ENCODE measurements at places on chromosomes 1 and 21.

GRCh38 chr1:116994411-116994810, 7.1 kb upstream of the CD101 start:
- no peak for DNase-seq

GRCh38 chr1:95916616-95917015, 682.6 kb downstream of the RWDD3 start:
- DNase-seq, result no peak

DNA sequence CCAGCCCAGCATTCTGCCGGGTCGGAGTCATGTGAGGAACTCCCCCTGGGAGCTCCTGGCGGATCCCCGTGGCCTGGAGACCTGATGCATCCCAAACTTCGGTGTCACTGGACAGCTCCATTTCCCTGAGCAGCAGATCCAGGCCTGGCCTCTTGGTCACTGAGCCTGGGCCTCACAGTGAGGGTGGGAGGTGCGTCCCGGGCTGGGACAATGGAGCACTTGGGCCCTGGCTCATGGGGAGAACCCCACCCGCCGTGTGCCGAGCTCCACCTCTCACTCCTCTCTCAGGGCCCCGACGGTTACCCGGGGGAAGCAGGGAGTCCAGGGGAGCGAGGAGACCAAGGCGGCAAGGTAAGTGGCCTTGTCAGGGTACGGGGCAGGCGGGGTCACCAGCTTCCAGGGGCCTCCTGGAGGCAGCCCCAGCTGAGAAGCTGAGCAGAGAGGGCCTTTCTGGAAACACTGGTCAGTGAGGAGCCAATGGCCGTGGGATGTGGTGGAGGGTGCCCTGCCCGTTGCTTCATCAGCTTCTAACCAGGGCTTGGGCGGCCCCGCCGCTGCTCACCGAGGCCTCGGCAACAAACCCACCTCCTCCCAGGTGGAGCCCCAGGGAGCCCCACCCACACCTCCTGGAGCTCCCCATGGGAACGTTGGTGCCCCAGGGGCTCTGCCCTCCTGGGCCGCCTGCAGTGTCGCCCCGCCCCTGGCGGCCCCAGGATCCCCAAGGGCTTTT, 19.8 kb downstream of the COL6A2 start:
- peak; percentile 33 for DNase-seq

- no peak for DNase-seq
These were observed 53.1 kb downstream of the PCSK9 start for GRCh38 chr1:55092475-55092874.

GRCh38 chr1:20483098-20483832, 2.7 kb downstream of the CAMK2N1 start:
- DNase-seq, result no peak

- DNase-seq, result no peak
These were observed 483.8 kb downstream of the PCP4 start for GRCh38 chr21:40351006-40351405.

GRCh38 chr1:100538913-100539835, 1.2 kb downstream of the GPR88 start:
- DNase-seq, result peak; percentile 78

- DNase-seq, result no peak
These were observed 133.1 kb downstream of the VAV3 start for GRCh38 chr1:107831921-107832320.

DNA sequence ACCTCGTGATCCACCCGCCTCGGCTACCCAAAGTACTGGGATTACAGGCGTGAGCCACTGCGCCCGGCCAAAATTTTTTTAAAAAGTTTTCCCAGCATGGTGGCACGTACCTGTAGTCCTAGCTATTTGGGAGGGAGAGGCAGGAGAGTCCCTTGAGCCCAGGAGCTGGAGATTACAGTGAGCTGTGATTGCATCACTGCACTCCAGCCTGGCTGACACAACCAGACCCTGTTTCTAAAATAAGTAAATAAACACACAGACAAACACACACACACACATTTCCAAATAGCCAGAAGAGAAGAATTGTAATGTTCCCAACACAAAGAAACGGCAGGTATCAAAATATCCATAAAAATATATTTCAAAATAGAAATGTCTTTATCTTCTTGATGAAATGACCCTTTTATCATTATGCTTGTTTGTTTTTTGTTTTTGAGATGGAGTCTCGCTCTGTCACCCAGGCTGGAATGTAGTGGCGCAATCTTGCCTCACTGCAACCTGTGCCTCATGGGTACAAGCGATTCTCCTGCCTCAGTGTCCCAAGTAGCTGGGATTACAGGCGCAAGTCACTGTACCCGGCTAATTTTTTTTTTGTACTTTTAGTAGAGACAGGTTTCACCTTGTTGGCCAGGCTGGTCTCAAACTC, 9.3 kb downstream of the HES2 start:
- DNase-seq, result no peak

DNA sequence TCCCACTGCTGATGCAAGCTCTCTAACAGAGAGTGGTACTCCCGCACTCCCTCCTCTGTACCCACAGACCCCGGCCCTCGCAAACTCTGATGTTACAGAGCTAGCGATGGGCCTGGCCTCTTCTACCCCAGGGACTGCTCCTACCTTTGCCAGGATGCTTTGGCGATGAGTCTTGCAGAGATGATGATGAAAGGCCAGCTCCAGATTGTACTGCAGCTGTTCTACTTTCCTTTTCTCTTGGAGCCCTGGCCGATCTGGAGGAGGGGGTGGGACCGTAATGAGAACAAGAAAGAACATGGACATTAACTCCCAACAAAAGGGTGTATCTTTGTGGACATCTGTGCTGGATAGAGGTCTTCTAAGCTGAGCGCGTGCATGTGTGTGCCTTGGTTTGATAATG, 6.0 kb upstream of the LINGO4 start:
- DNase-seq, result no peak

DNA sequence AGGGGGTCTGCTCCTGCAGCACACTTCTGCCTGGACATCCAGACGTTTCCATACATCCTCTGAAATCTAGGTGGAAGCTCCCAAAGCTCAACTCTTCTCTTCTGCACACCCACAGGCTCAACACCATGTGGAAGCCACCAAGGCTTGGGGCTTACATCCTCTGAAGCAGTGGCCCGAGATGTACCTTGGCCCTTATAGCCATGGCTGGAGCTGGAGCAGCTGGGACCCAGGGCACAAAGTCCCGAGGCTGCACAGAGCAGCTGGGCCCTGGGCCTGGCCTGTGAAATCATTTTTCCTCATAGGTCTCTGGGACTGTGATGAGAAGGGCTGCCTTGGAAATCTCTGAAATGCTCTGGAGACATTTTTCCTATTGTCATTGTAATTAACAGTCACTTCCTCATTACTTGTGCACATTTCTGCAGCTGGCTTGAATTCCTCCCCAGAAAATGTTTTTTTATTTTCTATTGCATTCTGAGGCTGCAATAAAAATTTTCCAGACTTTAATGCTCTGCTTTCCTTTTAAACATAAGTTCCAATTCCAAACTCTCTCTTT, 645.6 kb downstream of the RWDD3 start:
- DNase-seq, result no peak

DNA sequence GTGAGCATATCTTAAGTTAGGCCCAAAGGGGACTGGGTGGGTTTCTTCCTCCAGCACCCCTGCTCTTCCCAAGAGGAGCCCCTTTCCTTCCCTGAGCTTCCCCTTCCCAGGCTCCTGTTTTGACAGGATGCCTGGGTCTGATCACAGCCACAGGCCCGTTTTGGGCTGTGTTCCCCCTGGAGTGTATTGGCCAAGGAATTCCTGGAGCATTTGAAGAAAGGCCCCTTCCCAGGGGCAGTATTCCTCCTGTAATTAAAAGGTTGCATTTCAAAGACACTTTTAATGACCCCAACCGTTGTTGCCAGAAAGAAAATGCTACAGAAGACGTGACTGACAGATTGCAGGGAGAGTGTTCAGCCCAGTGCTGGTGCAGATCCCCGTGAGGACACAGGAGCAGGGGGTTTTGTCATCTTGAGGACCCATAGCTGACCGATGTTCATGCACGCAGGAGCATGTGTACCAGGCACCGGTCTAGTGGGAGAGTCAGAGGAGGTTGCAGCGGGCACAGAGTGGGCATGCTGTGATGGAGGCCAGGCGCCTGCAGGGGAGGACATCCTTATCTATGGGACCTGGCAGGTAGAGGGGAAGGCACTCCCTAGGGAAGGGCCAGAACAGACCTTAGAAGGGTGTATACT, 19.3 kb upstream of the LBR start:
- DNase-seq, result no peak

GRCh38 chr1:201460814-201461644, 8.0 kb downstream of the PHLDA3 start:
- DNase-seq, result no peak

- no peak for DNase-seq
These were observed 9.0 kb upstream of the ELOVL1 start for GRCh38 chr1:43376723-43377235.
